ENCODE measurements at places on chromosomes 5 and 9.

GRCh38 chr9:110015759-110016158 lies 192.2 kb downstream of the C9orf152 start:
- peak; percentile 24 for DNase-seq

DNA sequence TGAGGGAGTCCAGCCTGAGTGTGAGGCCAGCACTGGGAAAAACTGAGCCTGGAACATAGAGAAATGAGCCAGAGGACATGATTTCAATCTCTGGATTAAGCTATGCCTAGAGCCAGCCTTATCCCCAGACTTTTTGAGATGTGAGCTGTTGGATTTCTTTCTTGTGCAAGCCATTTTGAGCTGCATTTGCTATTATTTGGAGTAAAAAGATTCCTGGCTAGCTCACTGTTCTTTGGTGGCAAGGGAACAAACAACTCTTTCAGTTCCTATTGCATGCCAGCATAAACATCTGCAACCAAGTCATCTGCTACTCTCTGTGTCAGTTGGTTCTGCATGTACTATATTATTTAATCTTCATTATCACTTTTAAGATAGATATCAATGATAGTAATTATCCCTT lies 70.1 kb upstream of the MAN2A1 start:
- DNase-seq = no peak

GRCh38 chr5:118924006-118924389 lies 64.3 kb downstream of the DTWD2 start:
- no peak for DNase-seq

- no peak for DNase-seq
Observed at GRCh38 chr9:25891527-25891926, 213.3 kb upstream of the TUSC1 start.

GRCh38 chr5:9922719-9923118 lies 292.6 kb upstream of the TAS2R1 start:
- no peak for DNase-seq

GRCh38 chr5:14326035-14326903 lies 183.1 kb downstream of the TRIO start:
- no peak for DNase-seq

GRCh38 chr9:108100571-108100970 lies 611.0 kb upstream of the KLF4 start:
- DNase-seq = no peak

DNA sequence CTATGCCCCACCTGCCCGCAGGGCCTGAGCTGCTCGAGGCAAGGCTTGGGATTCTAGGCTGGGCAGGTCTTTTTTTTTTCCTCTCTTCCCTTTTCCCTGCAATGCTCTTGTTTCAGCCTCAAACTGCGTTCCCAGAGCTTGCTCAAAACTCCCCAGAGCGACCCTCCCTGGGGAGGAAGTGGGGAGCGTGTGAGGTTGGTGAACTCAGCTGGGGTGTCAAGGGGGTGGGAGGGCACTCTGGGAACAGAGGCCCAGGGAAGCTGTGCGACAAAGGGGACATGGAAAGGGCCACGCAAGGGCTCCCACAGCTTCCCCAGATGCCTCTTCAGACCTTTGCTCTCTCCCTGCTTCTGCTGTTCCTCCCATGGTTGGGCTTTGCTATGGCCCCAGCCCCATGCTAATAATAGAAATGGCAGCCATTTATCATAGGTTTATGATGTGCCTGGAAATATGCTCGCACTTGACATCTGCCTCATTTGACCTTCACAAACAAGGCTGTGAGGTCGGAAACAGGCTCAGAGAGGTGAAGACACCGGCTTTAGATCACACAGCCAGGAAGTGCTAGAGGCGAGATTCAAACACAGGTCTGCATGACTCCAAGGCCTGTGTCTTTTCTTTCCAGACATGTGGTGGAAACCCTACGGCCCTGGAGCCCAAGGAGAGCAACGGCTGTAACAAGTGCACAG lies 40.9 kb upstream of the IL17B start:
- DNase-seq = no peak

GRCh38 chr5:112436144-112436543 lies 17.1 kb upstream of the EPB41L4A start:
- no peak for DNase-seq

- DNase-seq = peak; percentile 50
Observed at GRCh38 chr9:97307091-97307490, 368 bp upstream of the CCDC180 start.

- DNase-seq = no peak
Observed at GRCh38 chr5:153780876-153781705, 257.6 kb downstream of the FAM114A2 start.

DNA sequence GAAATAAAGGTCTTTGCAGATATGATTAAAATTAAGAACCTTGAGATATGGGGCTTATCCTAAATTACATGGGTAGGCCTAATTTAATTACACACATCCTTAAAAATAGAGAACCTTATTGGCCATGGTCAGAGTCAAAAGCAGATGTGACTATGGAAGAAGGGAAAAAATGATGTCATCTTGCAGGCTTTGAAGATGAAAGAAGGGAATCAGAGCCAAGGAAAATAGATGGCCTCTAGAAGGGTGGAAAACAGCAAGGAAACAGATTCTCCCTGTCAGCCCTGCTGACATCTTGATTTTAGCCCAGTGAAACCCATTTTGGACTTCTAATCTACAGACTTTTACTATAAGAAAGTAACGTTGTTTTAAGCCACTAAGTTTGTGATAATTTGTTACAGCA lies 37.6 kb upstream of the KCNN2 start:
- DNase-seq = no peak

GRCh38 chr5:178465861-178466288 lies 124.3 kb downstream of the COL23A1 start:
- DNase-seq = no peak

GRCh38 chr9:70861376-70861775 lies 260.0 kb downstream of the TRPM3 start:
- DNase-seq = no peak

GRCh38 chr5:55680353-55680752 lies 31.8 kb downstream of the SLC38A9 start:
- no peak for DNase-seq

DNA sequence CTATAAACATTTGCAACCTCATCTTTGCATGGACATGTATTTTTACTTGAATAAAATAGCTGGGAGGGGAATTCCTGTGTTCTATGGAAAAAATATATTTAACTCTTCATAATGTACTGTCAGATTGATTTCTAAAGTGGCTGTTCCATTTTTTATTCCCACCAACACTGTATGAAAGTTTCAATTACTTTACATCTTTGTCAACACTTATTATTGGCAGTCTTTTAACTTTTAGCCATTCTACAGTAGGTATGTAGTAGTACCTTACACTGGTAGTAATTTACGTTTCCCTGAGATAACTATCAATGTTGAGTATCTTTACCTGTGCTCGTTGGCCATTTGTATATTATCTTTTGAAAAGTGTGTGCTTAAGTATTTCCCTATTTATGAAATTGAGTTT lies 429.7 kb downstream of the KIAA0825 start:
- DNase-seq = no peak

DNA sequence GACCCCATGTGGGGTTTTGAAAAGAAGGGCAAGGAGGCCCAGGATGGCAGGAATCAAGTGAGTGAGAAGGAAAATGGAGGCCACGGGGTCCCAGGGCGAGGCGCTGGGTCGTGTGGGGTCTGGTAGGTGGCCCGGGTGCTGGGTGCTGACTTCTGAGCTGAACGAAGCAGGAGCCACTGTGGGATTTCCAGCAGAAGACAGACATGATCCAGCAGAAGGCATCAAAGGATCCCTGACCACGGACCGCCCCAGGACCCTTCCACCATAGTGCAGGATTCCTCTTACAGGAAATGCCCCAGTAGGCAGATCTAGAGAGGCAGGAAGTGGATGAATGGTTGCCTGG lies 106.7 kb downstream of the ADAMTS2 start:
- DNase-seq = no peak

DNA sequence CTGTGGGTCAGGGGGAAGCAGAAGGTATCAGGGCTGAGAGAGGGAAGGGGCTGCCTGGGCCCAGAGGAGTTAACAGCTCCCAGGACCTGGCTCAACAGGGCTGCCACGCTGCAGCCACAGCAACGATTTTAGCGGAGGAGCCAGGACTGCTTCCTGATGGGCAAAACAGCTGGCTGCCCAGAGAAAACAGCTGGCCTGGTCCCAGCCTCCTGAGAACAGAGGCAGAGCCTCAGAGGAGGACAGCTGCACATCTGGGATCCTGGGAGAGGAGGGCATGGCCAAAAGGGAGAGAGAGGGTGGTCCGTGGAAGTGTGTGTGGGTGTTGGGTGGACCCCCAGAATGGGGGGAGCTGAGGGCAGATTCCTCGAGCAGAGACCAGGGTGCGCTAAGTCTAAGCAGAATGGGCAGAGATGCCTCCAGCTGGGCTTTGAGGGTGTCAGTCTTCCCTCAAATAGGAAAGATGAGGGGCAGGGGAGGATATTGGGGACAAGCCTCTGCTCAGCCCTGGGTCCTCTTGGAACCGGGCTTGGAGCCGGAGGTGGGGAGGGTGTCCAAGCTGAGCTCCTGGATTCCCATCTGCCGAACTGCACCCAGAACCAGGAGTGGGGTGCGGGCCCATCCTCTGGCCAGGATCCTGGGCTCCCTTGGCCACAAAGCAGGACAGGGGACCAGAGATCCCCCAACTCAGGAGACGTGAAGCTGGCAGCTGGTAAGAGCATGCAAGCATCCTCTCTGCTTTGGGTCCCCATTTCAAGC lies 9.1 kb upstream of the CERCAM start:
- DNase-seq = no peak

DNA sequence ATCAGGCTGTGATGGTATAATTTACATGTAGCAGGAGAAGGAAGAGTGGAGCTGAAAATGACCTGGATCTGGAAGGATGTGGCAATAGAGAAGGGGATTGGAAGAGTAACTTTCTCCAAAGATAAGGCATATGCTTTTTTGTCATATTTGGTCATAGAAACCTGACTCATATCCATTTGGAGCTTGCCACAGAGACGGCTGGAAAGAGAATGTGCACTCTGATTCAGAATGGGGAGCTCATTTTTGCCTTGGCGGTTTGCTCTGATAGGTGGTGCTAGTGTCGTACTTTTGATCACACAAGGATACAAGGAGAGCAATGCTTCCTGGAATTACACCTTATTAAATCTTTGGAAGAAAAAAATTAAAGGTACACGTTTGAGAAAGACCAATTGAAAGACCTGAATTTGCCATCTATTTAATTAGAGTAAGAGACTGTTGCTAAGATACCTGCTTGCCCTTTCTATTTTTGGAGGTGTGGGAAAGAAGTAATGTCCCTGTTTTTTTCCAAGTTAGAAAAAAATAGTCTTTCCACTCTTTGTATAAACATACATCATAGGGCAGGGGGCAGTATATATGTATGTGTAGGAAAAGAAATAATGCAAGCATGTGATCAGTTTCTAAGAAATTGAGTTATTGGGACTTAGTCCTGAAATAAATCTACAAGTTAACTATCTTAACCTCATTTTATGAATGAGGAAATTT lies 5.4 kb downstream of the LSM11 start:
- peak; percentile 19 for DNase-seq

GRCh38 chr9:80383331-80383730 lies 811.6 kb downstream of the TLE4 start:
- DNase-seq = no peak

DNA sequence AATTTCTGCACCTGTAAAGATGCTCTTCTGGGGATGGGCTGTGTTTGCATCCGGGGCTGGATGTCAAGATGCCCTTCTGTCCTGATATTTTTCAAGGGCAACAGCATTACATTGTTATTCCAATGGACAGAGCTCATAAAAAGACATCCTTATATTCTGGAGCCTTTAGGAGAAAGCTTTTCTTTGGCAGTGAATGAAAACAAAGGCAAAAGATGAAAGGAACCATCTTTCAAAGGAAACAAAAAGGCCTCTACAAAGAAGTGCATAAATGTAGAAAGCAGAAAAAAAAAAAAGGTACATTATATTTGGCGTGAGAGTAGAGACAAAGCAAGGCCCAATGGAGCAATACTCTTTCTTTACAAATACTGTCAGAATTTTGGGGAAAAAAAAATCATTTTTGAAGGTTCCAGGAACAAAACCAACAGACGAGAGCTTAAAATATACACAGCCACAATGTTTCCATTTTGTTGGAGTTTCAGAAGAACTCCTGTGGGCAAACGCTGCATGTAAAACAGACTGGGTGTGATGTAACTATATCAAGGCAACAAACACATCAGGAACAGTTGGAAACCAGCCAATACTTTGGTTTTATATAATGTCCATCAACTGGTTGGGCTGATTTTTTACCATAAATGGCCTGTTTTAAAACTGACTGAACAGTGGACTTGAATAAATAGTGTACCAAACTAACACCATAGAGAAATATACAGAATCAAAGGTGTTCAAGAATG lies 885.6 kb upstream of the DMAC1 start:
- DNase-seq = no peak

- no peak for DNase-seq
Observed at GRCh38 chr9:137317021-137317717, 15.1 kb upstream of the NRARP start.

- DNase-seq = no peak
Observed at GRCh38 chr5:83368835-83369234, 102.7 kb upstream of the VCAN start.

DNA sequence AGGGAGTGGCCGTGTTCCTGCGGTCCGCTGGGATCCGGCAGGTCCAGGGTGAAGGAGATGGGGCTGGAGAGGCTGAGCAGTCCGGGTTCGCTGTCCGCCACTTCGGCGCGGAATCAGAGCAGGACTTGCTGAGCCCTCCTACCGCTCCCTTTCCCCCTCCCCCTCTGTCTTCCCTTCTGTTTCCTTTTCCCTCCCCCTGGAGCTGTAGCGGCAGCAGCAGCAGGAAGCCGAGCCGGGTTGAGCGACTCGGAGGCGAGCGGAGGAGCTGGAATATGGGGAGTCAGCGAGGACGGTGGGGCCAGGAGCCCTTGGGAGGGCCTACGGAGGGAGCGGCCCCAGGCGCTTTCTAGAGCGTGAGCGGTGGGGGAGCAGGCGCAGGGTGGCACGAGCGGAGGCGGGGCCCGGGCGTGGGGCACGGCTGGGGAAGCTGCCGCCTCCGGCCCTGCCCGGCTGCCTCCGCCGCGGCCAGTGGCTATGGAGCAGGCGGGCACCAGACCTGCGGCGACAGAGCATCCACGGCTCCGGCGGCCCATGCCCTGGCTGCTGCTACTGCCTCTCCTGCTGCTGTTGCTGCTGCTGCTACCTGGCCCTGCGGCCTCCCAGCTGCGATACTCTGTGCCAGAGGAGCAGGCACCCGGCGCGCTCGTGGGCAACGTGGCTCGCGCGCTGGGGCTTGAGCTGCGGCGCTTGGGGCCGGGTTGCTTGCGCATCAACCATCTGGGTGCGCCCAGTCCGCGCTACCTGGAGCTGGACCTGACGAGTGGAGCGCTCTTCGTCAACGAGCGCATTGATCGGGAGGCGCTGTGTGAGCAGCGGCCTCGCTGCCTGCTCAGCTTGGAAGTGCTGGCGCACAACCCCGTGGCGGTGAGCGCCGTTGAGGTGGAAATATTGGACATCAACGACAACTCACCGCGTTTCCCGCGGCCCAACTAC lies at the start of gene PCDHAC2:
Gene PCDHAC2, plus strand, starts transcription at position 184 of the 933 bp plus-strand sequence. Its CDS starts 291 bp downstream, at position 475.
- DNase-seq = no peak
